ENCODE measurements at places on chromosomes 4 and X. TPM values are rescaled to one million over a fixed set of nuclear protein-coding genes. Genes with fewer than 3 reads are reported as not detected.

DNA sequence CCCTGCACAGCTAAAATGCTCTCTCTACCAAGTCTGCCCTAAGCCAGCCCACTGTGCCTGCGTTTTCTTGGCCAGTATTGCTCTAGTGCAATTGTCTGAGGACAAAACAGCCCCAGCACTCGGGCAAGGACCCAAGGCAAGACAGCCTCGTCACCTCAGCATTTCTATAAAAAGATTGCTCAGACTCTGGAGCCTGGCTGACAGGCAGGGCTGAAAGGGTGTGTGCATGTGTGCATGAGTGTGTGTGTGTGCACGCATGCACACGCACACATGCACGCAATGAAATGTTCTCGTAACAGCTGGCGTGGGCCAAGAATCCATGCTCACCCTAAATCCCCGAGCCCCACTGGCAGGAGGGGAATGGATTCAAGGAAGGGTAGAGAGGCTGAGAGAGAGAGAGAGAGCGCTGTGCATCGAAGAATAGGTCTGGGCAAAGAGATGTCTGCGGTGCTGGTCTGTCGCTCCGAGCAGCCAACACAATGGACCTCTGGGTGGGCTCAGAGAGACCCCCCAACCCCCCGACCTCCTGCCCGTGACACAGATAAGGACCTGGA is 579.2 kb downstream of the BCOR start:
- DNase-seq = no peak

DNA sequence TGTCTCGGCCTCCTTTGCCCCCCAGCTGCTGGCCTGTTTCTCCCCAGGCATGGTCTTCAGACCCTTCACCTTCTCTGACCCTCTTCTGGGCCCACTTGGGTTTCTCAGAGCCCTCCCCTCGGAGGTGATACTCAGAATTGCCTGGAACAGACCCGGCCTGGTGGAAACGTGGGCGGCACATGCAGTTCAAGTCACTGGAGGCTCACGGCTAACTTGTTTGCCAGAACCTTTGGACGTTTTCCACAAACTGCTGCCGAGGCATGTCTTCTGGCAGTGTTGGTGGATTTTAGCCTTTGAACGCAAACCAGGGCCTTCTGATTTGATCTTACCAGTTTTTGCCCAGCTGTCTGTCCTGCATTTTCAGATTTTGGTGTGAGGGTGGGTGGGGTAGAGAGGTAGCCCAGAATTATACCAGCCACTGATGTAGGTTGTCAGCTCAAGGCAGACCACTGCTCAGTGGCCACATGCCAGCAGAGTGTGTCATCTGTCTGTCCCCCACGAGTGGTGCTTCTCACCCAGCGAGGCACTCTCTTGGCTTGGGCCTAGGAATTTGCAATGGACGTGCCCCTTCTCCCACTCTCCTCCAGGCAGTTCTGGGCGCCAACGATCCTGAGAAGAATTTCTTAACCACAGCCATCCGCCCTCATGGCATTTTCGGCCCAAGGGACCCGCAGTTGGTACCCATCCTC is 32.5 kb upstream of the ZNF185 start:
- DNase-seq = no peak

GRCh38 chrX:38868941-38869401 is 67.7 kb downstream of the MID1IP1 start:
- DNase-seq = no peak

- no peak for DNase-seq
These were observed 43.7 kb downstream of the SAT1 start for GRCh38 chrX:23826653-23827052.

DNA sequence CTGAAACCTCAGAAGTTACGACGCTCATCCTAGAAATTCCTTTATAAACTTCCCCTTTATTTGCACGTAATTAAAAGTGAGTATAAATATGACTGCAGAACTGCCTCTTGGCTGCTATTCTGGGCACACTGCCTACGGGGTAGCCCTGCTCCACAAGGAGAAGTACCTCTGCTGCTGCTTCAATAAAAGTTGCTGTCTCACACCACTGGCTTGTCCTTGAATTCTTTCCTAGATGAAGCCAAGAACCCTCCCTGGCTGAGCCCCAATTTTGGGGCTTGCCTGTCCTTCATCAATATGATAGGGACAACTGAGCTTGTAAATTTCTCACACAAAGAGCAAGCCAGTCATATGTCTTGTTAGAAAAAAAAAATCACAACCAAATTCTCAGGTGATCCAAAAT is 115.8 kb downstream of the VEGFC start:
- DNase-seq = no peak

Gene CXCL6
- total RNA-seq = 0.55 TPM

All from left colon (tissue), 2 donors.